Activated T-cell treated with anti-CD3 and anti-CD28 coated beads for 1 hour (primary cell): ENCODE measurements at places on chromosomes 1 and 21.

DNA sequence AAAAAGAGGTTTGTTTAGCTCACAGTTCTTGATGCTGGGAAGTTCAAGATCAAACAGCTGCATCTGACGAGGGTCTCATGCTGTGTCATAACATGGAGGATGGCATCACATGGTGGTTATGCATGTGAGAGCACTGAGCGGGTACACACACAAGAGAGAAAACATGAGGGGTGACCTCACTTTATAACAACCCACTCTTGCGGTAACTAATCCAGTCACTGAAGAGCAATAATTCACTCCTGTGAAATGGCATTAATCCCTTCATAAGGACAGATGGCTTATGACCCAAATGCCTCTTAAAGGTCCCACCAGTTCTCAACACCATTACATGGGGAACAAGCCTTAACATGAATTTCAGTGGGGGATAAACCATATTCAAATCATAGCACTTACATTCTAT is 23.2 kb upstream of the CHIT1 start:
- no peak for DNase-seq

GRCh38 chr1:102640872-102641271 is 467.4 kb downstream of the COL11A1 start:
- no peak for DNase-seq

- DNase-seq, result no peak
Measured at GRCh38 chr1:192951691-192952460, 107.3 kb downstream of the UCHL5 start.

DNA sequence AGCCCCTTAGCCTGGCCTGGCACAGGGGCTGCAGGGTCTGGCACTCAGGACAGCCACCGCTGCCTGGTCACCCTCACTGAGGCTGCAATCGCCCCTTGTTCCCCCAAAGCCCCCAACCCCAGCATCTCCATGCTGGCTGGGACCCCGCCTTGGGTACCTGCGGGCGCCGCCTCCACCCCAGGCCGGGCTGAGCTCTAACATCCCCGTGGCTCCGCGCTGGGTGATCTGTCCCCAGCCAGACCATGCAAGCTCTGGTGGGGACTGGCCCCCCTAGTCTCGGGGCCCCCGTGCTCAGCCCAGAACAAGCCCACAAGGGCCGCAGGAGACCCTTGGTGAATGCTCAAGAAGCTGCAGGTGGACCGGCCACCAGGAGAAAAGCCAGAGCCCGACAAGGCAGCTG is 62.4 kb downstream of the MEGF6 start:
- no peak for DNase-seq

DNA sequence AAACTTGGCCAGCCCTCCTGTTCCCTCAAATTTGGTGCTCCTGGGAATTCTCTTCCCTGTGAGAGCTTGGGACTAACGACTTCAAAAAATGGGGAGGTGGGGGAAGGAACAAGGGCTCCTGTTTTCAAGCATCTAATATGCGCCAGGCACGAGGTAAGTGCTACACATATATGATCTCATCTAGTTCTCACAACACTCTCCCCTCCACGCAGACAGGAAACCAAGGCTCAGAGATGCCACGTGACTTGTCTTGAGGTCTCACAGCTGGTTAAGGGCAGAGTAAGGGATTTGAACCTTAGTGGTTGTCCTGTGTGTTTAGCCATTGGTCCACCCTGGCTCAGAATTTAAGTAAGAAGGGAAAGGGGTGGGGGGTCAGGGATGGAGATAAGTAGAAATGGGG is 125.9 kb downstream of the DMRTB1 start:
- peak; percentile 11 for DNase-seq

DNA sequence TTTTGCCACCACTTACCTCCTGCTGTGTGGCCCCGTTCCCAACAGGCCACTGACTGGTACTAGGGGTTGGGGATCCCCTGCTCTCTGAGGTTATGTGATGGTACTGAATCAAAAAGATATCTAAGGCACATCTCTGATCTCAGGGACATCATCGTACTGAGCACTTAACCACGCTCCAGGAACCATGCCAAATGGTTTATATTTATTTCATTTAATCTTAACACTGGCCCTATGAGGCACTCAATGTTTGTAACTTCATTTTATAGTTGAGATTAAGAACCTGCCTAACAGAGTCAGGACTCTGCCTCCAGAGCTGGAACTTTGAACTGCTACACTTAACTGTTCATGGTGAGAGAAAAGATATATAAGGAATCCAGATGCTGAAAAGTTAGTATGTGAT is 98.0 kb upstream of the HP1BP3 start:
- DNase-seq, result no peak

DNA sequence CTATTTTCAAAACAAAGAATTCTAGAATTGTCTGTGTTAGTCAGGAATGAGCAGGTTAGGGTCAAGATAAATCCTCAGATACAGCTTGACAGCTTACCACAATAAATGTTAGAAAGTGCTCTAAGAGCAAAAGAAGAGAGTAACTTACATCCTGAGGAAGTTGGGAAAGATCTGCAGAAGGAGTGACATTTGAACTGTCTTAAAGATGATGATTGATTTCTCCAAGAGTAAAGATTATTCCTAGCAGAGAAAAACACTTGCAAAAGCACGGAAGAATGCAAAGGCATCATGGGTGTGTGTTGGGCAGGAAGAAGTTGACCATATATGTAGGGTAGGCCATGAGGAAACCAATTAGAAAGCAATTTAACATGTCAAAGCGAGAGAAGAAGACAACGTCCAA is 175.4 kb downstream of the LRRC7 start:
- no peak for DNase-seq
